ENCODE measurements at places on chromosomes 5 and 9.

GRCh38 chr5:179553875-179554274 lies 3.5 kb downstream of the RUFY1 start:
- peak; percentile 53 for DNase-seq

DNA sequence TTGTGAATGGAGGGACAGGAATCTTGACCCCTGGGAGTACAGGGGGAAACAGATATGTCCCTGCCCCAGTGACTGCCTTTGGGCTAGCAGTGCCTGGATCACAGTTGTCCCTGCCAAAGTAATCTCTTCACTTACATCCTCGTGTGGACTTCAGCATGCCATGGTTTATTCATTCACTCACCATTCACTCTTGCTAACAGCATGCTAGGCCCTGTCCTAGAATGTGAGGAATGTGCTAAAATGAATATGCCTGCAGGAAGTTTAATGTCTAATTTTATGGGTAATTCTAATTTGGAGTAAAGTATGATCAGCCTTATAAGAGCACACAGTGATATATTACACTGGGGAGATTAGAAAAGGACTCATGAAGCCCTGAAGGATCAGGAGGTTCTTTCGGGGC lies 63.0 kb downstream of the FAT2 start:
- no peak for DNase-seq

- no peak for DNase-seq
These were observed 45.3 kb downstream of the FNIP1 start for GRCh38 chr5:131751506-131751905.

- no peak for DNase-seq
These were observed 405.9 kb upstream of the DAP start for GRCh38 chr5:11166923-11167322.

GRCh38 chr9:78368236-78368635 lies 71.3 kb downstream of the PSAT1 start:
- DNase-seq = no peak

DNA sequence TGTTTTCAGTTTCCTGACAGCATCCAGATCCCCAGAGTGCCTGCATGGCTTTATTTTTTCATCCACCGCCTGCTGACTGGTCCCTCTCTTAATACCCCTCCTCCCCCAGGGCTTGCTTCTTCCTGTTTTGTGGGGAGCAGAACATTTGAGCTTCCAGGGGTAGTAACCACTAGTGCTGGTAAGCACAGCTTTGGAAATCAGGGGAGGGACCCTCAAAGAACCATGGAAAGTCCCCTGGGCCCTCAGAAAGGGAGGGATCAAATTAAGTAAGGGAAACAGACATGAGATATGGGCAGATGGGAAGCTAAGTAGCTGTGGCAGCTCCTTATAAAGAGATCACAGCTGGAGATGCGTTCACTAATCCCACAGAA lies 26.8 kb downstream of the GRIA1 start:
- DNase-seq = no peak

- DNase-seq = no peak
These were observed 939.7 kb downstream of the NR2F1-AS1 start for GRCh38 chr5:92641031-92641962.

GRCh38 chr5:38832810-38833209 lies 13.0 kb upstream of the OSMR start:
- DNase-seq = no peak

DNA sequence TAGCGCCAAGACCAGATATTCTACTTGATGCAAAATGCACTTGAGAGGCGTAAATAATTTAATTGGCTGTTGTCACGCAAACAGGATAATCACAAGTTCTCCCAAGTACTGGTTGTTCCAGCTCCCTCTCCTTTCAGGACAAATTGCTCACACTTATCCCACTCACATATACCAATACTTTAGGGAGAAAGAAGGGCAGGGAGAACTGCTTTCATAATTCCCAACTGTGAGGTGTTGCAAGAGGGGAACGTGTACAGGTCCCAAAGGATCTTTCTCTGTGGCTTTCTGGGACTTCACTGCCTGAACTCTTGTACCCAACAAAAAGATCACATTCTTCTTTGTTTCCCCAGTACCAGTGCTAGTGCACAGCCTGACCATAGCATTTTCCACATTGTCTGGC lies 21.5 kb upstream of the TGFBI start:
- DNase-seq = no peak

GRCh38 chr9:905906-906305 lies 64.4 kb downstream of the DMRT1 start:
- no peak for DNase-seq

DNA sequence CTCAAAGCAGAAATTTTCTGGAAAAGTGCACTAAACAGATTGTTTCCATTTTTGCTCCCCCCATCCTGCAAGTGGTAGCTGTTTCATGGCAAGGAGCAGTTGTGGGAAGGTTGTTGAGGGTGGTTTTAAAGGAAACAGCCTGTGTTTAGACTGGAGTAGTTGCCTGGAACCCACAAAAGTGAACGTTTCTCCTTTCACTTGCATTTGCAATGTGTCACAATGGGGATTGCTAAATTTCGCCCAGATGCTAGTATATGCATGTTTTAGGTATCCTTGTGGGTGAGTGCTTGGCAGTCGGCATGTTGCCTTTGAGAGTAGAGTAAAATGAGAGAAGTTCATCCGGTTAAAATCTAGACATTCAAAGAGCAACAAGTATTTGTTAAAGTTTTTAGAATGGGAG lies 1099.9 kb upstream of the DMAC1 start:
- DNase-seq = no peak

DNA sequence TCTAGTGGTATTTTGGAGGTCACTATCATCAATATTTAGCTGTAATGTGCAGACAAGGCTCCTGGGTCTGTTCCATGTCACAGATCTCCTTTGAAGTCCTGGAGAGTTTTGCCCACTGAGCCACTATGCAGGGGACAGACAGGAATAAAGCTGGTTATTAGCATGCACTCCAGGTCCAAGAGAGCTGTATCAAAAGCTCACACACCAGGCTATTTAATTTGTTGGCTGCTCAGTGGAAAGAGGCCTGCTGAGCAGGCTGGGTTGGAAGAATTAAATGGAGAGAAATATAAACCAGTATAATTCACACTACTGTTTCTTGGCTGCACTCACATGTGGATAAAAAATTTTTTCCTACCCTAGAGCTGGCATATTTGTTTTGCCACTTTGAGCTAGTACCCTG lies 113.8 kb upstream of the TAF11L2 start:
- no peak for DNase-seq

GRCh38 chr9:38441347-38442085 lies 17.3 kb upstream of the IGFBPL1 start:
- DNase-seq = no peak

DNA sequence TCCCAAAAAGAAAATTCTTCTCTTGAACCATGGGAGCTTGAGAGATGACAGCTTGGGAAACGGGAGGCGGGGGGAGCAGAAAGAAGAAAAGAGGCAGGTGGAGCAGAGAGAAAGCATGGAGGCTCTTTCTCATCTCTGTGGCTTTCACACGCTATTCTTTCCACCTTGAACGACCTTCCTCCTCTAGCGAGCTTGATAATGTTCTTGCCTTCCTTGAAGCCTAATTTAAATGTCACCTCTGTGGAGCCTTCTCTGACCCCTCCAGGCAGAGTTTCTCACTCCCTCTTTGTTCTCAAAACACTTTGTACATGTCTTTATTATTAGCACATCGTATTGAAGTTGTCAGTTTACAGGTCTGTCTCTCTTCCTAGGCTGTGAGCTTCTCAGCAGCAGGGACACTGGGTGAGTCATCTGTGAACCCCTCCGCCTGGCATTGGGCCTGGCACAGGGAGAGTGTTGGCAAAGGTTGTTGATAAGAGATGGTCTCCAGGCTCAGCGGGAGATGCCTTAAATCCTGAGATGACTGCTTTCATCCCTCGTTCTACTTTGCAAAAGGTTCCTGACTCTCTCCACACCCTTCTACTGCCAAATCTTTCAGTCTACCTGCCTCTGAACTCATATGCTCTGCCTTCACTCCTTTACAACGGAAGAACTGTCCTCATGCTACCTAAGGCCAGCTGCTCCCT lies 14.1 kb upstream of the STRBP start:
- DNase-seq = no peak

- no peak for DNase-seq
These were observed 21.5 kb downstream of the EXOC3 start for GRCh38 chr5:464446-464842.

DNA sequence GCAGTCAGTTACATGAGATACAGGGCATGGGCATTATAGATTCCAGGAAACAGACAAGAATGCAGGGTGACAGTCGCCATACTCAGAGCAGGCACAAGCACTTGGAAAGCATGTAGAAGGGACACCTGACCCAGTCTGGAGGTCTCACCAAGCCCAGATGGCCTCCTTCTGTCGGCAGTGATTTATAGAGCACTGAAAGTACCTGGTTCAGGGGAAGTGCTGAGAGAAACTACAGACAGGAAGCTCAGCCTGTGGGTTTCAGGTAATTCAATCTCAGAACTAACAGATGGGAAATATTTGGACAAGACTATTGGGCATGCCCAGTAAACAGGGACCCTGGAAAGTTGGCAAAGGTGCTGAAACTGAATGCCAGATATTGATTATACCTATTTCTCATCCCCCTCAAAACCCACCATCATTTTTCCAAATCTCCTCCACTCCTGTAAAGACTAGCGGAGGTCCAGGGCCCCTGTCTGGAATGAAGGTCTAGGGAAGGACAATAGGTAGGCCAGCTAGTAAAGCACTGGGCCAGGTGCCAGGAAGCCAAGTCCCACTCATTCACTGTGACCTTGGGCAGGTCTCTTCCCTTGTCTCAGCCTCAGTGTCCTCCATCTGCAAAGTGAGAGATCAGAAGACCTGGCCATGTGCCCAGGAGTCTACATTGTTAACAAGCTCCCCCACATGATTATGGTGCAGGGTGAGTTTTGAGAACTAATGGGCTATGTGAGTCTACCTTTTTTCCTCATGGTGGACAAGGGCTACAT lies 26.9 kb downstream of the KLHL3 start:
- no peak for DNase-seq

DNA sequence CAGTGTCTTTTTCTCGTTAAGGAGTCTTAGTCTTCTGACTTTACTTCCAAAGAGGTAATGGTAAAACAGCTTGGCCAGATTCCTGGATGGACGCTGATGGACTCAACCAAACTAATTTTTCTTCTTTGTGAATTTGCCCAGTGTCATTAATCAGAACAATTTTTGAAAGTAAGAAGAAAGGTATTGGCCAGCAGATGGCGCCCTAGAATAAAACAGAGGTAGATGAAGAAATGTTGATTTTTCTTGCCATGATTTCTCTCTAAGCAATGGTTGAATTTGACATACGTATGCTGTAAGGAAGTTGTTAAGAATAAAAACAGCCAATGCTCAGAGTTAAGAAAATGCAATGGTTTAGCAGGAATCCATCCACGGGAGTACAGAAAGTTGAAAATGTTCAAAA lies 500.0 kb downstream of the DIRAS2 start:
- peak; percentile 58 for DNase-seq

- no peak for DNase-seq
These were observed 263.9 kb downstream of the ARRDC3 start for GRCh38 chr5:91119217-91119616.

DNA sequence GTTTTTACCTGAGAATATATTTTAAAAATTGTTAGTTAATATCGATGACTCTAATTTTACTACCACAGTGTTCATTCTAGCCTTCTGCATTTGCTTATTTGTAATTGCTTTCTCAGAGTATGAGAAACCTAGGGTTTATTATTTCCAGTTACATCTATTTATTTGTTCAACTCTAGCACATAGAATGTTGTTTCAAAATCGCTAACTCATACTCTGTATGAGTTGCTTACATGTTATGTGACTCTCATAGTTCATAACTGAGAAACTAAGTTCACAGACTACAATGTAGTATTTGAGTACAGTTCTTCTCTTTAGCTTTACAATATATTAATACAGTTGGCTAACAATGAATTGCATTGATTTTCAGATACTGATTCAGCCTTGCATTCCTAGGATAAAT lies 103.2 kb downstream of the MACROH2A1 start:
- no peak for DNase-seq

DNA sequence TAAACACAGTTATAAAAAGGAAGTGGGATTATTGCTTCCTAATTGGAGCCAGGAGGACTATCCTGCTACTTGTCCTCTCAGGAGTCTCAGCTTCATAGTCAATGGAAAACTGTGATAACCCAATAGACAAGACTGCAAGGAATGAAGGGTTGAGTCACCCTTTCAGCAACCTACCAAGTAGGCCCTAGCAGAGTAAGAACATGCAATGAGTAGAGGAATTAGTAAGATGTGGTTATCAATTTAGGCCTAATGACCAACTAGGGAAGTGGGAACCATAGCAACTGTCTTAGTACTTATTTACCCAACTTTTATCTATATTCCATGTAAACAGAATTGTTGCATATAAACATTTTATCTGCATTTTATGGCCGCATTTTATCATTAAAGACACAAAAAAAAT lies 310.1 kb downstream of the RFX3 start:
- DNase-seq = no peak

DNA sequence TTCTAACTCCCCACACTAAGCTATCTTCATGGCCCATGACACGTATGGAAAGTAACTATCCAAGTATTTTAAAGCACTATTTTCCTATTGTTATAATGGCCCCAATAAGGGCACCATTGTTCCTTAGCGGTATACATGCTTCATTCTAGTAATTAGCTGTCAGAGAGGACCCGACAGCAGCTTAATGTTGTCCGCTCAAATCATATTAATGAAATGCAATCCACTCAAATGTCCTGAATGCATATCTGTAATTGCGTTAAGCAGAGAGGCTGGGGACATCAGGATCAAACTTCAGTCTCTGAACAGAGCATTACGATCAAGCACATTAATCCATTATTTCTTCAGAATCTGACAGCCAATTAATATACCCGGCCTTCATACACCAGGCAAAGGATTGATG lies 139.7 kb downstream of the CRB2 start:
- no peak for DNase-seq

GRCh38 chr5:44933686-44934085 lies 124.9 kb downstream of the MRPS30 start:
- no peak for DNase-seq

DNA sequence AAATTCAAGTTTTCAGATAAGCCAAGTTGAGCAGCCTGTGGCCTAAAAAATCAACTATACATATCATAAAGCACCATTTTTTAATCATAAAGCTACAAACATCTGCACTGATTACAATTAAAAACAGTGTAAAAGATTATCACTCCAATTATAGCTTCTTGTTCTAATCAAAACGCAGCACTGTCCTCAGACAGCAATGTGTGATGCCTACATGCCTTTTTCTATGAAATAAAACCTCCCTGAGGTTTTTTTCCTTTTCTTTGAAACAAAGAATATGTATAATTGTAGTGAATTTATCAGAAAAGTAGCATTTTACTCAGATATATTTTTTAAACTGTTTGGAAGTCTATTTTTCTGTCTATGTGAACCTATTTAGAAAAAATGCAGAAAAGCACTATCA lies 366.1 kb upstream of the CCNH start:
- DNase-seq = no peak

GRCh38 chr5:39905356-39905755 lies 480.6 kb upstream of the DAB2 start:
- no peak for DNase-seq

- DNase-seq = peak; percentile 1
These were observed 565.5 kb upstream of the DMAC1 start for GRCh38 chr9:8365029-8365428.

- DNase-seq = no peak
These were observed 311.4 kb downstream of the TLE4 start for GRCh38 chr9:79883073-79883645.

All from RKO (cell line).